ENCODE measurements at places on chromosomes 1 and 21.

GRCh38 chr1:84889437-84889836, 3.6 kb downstream of the LPAR3 start:
- no peak for DNase-seq

DNA sequence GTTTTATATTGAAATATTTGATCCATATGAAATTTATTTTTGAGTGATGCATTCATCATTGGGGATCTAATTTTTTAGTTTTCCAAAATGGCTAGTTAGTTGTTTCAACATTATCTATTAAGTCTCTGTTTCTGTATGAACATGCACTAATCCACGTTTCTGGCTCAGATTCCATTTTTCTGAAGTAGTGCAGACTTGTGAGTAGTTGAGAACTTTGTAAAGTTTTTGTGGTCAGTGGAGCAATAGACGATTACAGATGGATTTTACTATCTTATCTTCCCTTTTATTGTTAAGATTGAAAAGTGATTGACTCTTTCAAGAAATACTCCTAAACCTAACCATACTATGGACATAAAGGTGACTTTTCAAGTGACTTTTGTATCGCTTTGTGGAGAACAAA, 16.7 kb downstream of the SOAT1 start:
- DNase-seq = no peak

DNA sequence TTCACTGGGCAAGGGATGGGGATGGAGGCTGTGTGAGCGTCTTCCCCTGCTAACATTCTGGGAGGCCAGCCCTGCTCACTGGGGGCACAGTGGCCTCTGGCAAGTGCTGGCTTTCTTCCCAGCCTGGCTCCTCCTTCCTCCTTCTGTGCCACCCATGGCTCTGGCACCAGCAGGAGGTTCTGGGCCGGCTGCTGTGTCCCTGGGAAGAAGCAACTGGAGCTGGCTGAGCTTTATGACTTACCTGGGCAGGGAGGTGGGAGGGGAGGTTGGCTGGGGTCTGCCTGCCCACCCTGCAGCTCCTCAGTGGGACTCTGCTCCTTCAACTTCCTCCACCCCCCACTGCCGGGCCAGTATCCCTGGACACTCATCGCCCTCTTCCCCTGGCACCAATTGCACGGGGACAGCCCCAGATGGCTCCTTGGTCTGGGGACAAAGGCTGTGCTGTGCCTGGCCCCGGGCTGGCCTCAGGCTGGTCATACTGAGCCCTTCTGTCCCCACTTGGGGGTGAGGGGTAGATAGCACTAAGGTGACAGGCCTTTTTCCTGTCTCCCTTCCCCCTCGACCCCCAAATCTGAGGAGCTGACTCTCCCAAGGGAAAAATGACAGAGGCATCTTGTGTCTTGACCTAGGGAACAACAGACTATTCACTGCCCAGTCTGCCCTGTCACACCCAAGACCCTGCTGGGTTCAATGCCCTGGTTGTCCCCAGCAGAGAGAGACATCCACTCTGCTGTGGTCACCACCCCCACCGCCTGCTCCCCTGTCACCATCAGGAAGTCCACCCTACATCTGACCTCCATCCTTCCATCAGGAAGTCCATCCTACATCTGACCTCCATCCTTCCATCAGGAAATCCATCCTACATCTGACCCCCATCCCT, 14.4 kb downstream of the CDK18 start:
- peak; percentile 29 for DNase-seq

GRCh38 chr1:109152196-109152595, 38.3 kb downstream of the ELAPOR1 start:
- DNase-seq = no peak

- no peak for DNase-seq
Observed at GRCh38 chr1:170670802-170671628, 7.1 kb downstream of the PRRX1 start.

Data from H4 (cell line).